Stimulated activated CD8-positive, alpha-beta memory T cell treated with anti-CD3 and anti-CD28 coated beads, Interleukin-4, amount 100 ng/mL, for 1 hour (primary cell): ENCODE measurements at places on chromosomes 7 and 10.

DNA sequence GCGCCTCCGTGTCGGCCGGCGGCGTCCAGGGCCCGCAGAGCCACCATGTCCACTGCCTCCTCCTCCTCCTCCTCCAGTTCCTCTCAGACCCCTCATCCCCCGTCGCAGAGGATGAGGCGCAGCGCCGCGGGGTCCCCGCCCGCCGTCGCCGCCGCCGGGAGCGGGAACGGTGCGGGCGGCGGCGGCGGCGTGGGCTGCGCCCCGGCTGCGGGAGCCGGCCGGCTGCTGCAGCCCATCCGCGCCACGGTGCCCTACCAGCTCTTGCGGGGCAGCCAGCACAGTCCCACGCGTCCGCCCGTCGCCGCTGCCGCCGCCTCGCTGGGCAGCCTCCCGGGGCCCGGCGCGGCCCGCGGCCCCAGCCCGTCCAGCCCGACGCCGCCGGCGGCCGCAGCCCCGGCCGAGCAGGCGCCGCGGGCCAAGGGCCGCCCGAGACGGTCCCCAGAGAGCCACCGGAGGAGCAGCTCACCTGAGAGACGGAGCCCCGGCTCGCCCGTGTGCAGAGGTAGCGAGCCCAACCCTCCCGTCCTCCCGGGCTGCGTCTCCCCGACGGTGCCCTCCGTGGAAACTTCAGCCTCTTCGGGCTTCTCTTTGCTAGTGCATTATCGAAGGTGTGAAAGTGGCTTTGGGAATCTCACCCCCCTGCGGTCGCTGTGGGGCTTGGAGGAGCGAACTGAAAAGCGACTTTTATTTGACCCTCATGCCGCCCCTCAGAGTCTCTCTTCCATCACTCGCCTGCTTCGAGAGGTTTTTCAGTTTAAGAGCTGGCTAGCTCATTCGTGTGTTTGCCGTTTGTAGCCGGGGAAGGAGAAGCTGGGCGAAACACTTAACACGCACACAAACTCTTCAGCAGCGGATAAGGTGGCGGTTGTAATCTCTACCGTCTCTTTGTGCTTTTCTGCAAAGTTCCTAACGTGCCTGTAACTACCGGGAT lies 975 bp downstream of the GLCCI1 start:
- peak; percentile 17 for DNase-seq

GRCh38 chr7:75866489-75867389 lies 12.1 kb upstream of the RHBDD2 start:
- peak; percentile 28 for DNase-seq

DNA sequence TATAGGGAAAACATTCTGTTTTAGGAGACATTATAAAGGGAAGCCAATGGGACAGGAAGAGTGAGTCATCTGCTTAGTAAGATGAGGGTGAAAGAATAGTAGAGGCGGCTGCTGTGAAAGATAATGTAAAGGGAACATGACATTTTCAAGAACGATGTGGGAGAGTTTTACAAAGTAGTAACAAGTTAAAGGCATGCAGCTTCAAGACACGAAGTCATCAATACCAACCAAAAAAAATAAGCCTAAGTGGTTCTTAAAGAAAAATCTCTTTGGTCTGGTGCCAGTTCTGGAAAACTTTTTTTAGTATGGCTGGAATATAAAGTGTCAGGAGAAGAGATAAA lies 6.1 kb downstream of the GSTO1 start:
- DNase-seq = no peak

GRCh38 chr10:85603151-85603940 lies 763.2 kb downstream of the GRID1 start:
- no peak for DNase-seq

DNA sequence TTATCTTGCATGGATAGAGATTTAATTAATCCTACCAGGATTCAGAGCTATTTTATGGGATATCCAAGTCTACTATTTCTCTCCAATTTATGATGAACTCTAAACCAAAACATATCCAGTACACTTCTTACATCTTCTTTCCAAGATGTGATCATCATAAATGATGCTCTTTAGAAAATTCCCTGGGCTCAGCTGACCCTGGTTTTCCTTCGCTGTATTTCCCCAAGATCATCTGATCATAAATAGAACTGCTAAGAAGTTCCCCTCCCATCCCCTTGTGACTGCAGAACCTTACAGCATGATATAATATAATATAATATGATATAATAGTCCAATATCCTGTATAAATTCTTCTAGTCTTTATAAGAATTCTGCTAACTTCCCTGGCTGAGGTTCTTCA lies 114.6 kb upstream of the LYZL2 start:
- DNase-seq = no peak

DNA sequence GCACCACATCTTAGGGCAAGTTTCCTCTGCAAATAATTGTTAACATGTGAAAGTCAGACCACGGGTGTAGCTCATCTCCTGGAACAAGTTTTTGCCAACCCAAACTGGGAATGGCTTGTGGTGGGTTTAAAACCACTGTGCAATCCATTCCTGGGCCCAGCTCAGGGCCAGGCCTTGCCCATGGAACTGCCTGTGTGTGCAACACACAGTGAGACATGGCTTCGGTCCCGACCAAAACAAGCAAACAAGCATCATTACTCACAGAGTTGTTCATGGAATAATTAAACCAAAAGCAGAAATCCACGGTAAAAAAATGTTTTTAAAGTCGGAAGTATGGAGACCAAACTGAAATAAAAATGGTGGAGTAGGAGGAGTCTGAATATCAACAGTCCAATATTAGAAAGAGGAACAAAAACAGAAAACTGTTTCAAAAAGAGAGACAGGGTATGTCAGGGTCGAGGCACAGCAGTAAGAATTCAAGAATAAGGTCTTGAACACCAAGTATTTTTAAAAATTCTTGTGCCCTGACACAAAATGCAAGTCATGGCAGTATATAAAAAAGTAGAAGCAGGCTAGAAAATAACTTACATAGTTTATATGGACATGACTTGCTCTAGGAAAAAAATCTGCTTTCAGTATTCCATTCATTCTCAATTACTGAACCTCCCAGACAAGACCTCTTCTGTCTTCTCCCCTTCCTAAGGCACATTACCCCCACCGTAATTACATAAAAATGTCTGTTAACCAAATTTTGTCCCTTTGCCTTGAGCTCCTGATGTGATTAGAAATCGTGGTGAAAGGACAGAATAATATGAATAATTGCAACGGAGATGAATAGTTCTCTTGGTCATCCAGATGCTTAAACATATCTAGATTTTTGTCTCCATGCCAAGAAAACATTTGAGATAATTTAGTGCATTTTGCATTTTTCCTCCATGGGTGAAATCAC lies 88.4 kb downstream of the FAS start:
- DNase-seq = no peak

- DNase-seq = peak; percentile 2
These were observed at the start of gene FGL2 for GRCh38 chr7:77199013-77199966. FGL2 (minus strand) TSS chr7:77199819; CDS start chr7:77199793, 26 bp downstream.

GRCh38 chr10:49189422-49189821 lies 1.2 kb upstream of the TMEM273 start:
- no peak for DNase-seq

- DNase-seq = no peak
These were observed 840.8 kb downstream of the GRM8 start for GRCh38 chr7:126411821-126412383.

DNA sequence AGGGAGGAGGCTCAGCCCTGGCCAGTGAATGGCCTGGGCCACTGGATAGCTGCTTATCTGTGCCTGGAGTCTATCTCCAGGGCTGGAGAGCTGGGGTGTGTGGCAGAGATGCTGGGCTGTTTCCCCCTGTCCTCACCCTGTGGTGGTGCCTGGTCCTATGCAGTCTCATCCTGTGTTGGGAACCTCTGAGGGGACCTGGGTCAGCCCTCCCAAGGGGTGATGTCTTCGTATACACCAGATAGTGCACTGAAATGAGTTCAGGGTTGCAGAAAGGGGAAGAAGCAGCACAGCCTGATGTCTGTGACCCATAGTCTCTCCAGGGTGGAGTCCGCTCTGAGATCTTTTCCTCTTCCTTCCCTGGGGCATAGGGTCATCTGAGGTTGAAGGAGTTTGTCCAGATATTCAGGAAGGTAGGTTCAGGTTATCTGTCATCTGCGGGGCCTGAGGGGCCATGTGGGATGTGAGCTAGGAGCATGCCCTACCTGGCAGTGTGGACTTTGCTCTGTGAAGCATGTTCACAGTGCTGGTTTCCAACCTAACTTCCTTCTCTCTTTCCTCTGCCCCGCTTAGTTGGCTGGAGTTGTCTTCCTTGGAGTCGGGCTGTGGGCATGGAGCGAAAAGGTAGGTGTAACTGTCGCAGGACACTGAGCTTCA lies 33.4 kb upstream of the SH2D4B start:
- no peak for DNase-seq

DNA sequence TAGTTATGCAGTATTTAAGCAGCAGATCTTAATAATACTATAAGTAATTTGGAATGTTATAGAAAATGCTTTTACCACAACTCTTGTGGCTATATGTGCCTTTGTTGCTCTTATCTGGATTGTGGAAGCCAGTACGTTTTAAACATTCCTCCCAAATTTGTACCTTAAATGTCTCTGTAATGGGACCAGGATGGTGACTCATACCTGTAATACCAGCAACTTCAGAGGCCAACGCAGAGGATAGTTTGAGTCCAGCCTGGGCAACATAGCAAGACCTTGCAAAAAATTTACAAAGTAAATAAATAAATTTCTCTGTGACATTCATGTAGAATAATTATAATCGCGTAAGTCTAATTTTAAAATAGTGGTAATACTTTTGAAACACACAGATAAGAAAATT lies 283.1 kb downstream of the POM121L12 start:
- DNase-seq = no peak

DNA sequence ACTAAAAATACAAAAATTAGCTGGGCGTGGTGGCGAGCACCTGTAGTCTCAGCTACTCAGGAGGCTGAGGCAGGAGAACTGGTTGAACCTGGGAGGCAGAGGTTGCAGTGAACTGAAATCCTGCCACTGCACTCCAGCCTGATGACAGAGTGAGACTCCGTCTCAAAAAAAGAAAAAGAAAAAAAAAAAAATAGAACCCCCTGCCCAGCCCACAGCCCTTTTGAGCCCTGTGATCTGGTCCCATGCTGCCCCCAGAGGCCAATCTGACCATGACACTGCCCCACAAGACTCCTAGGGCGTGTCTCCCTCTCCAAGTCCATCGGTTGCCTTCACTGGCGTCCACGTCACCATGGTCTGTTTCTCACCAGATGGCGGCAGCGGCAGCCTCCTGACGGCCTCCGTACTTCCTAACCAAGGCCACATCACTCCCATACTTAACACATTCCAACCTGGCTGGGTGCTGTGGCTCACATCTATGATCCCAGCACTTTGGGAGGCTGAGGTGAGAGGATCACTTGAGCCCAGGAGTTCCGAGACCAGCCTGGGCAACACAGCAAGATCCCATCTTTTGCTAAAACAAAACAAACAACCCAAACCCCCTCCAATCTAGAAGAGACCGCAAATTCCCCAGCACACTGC lies 18.0 kb downstream of the STX1A start:
- no peak for DNase-seq

DNA sequence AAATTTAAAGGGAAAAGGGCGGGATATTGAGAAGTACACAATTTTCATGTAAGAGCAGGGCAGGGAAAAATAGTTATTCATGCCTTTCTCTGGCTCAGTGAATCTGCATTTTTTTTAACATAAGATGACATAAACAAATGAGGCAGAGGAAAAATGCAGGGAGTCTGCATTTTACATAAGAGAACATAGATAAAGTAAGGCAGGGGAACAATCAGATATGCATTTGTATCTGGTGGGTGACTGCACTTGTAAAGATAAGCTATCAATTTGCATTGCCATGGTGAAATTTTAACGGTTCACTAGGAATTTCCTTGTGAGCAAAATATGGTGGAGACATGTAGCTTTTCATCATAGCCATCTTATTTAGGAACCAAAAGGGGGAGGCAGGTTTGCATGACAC lies 33.5 kb downstream of the ALOX5 start:
- no peak for DNase-seq

GRCh38 chr10:117003336-117003735 lies 1.7 kb downstream of the SHTN1 start:
- no peak for DNase-seq

GRCh38 chr7:93547716-93548115 lies 26.8 kb downstream of the CALCR start:
- DNase-seq = no peak
